Activated CD8-positive, alpha-beta memory T cell treated with anti-CD3 and anti-CD28 coated beads, Interleukin-2, amount 10 ng/mL, durations not matched to agents 7 days and 5 days (primary cell): ENCODE measurements at places on chromosomes 1 and 21. TPM values are rescaled to one million over a fixed set of nuclear protein-coding genes. Genes with fewer than 3 reads are reported as not detected.
A peak's percentile ranks its signal among the peaks of the same experiment; 100 is the strongest.

GRCh38 chr21:44914176-44914874 lies 6.4 kb downstream of the ITGB2 start:
- H3K27ac ChIP-seq, result peak overlapping the region; percentile 88
- H3K36me3 ChIP-seq, result peaks cover 34% of the 10 kb centered on the region
- peak overlapping the region; percentile 67 for H3K4me3 ChIP-seq

DNA sequence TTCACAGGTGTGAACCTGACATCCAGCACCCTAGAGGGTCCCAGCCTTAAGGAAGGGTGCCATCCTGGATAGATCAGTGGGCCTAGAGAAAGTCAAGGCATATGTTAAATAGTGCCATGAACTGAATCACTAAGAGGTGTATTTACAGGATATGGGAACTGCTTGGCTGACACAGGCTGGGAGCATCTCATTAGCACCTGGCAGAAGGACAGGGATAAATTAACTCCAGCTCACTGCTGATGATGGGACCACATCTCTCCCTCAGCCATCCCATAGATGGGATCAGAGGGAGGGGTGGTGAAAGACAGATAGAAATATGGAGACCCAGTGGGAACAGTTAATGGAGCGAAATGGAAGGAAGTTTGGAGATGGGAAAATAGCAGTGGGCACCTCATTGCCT lies 122.0 kb downstream of the IGSF21 start:
- no peak overlapping the region for H3K4me3 ChIP-seq
- H3K27me3 ChIP-seq, result no peaks in the 10 kb centered on the region
- peaks cover 1% of the 10 kb centered on the region for H3K36me3 ChIP-seq
- no peak overlapping the region for H3K27ac ChIP-seq
- DNase-seq, result no peak
- no peaks in the 10 kb centered on the region for H3K4me1 ChIP-seq

- no peak for DNase-seq
- H3K4me3 ChIP-seq, result no peak overlapping the region
- no peak overlapping the region for H3K27ac ChIP-seq
- H3K36me3 ChIP-seq, result no peaks in the 10 kb centered on the region
- peaks cover 3% of the 10 kb centered on the region for H3K4me1 ChIP-seq
Measured at GRCh38 chr1:76083189-76083588, 8.6 kb downstream of the ST6GALNAC3 start.

The SCAMP3 gene
- total RNA-seq, result 82.0 TPM

The MAD2L2 gene
- 94.8 TPM for total RNA-seq

DNA sequence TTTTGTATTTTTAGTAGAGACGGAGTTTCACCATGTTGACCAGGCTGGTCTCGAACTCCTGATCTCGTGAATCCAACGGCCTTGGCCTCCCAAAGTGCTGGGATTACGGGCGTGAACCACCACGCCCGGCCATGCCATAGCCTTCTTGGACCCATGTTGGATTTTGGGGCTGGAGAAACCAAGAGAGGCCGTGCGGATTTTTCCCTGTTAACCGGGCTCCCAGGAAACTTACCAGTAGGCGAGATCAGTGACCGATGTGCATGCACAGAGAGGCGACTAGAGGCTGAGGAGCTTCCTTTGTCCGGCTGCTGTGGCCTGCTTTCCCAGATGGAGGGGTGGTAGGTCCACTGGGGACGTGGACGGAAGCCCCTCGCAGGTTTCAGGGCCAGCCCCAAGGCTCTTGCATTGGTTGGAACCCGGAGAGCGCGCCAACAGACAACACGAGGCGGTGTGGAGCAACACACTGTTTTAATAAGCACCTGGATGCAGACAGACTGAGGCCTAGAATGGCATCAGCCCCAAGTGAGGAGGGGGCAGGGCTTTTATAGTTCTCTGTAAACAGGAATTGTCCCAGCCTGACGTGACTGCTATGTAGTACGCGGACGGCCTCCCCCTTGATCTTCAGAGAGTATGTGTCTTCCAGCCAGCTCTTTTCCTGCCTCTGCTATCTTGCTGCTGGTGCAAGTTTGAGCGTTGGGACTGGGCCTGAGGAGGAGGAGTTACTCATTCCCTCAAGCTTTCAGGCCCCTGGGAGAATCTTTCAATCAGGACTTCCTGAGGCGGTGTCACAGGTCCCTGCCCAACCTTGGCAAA lies at the start of gene ERVH48-1:
Gene ERVH48-1 (minus strand): TSS at position 517 of the 813 bp plus-strand sequence. CDS start 6,624 bp downstream, outside the sequence.
- H3K4me1 ChIP-seq, result peaks cover 15% of the 10 kb centered on the region
- H3K27me3 ChIP-seq, result no peaks in the 10 kb centered on the region
- H3K4me3 ChIP-seq, result no peak within 1 kb of the TSS
- H3K36me3 ChIP-seq, result no peaks in the 10 kb centered on the region
- H3K27ac ChIP-seq, result peak within 1 kb of the TSS; percentile 87
- DNase-seq, result no peak

GRCh38 chr21:35849144-35849543 lies 211.2 kb downstream of the SETD4 start:
- peaks cover 15% of the 10 kb centered on the region for H3K27me3 ChIP-seq
- DNase-seq, result no peak
- no peak overlapping the region for H3K4me3 ChIP-seq
- no peak overlapping the region for H3K27ac ChIP-seq

GRCh38 chr1:6554907-6555778 lies at the start of gene TAS1R1:
Gene TAS1R1 (plus strand): TSS chr1:6555307. CDS start chr1:6555374, 67 bp downstream.
- no peak for DNase-seq
- H3K27ac ChIP-seq, result peak within 1 kb of the TSS; percentile 54
- H3K36me3 ChIP-seq, result peaks cover 5% of the 10 kb centered on the region
- H3K27me3 ChIP-seq, result no peaks in the 10 kb centered on the region
- peak within 1 kb of the TSS; percentile 76 for H3K4me3 ChIP-seq

The ADAMTS1 gene
- total RNA-seq, result 0.89 TPM

GRCh38 chr1:110336300-110337039 lies 2.7 kb upstream of the RBM15 start:
- no peak for DNase-seq
- H3K27me3 ChIP-seq, result no peaks in the 10 kb centered on the region
- no peak overlapping the region for H3K4me3 ChIP-seq

The NCMAP gene
- total RNA-seq, result not detected

- DNase-seq, result no peak
- H3K27ac ChIP-seq, result no peak overlapping the region
- H3K27me3 ChIP-seq, result no peaks in the 10 kb centered on the region
- no peak overlapping the region for H3K4me3 ChIP-seq
- H3K36me3 ChIP-seq, result peaks cover 9% of the 10 kb centered on the region
Measured at GRCh38 chr21:41851090-41851790, 27.9 kb downstream of the PRDM15 start.

The C1orf53 gene
- 0.55 TPM for total RNA-seq

DNA sequence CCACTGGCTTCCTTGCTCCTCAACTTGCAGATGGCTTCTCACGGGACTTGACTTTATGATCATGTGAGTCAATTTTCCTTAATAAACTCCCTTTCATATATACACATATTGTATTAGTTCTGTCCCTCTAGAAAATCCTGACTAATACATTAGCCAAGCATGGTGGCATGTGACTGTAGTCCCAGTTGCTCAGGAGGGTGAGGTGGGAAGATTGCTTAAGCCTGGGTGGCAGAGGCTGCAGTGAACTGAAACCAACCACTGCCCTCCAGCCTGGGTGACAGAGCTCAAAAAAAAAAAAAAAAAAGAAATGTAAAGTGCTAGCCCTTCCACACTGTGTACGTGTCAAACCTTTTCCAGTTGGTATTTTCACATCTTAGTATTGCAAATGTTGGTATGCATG lies 857.0 kb downstream of the LTN1 start:
- no peak overlapping the region for H3K27ac ChIP-seq
- no peaks in the 10 kb centered on the region for H3K36me3 ChIP-seq
- H3K4me1 ChIP-seq, result no peaks in the 10 kb centered on the region
- no peak for DNase-seq
- no peaks in the 10 kb centered on the region for H3K27me3 ChIP-seq

DNA sequence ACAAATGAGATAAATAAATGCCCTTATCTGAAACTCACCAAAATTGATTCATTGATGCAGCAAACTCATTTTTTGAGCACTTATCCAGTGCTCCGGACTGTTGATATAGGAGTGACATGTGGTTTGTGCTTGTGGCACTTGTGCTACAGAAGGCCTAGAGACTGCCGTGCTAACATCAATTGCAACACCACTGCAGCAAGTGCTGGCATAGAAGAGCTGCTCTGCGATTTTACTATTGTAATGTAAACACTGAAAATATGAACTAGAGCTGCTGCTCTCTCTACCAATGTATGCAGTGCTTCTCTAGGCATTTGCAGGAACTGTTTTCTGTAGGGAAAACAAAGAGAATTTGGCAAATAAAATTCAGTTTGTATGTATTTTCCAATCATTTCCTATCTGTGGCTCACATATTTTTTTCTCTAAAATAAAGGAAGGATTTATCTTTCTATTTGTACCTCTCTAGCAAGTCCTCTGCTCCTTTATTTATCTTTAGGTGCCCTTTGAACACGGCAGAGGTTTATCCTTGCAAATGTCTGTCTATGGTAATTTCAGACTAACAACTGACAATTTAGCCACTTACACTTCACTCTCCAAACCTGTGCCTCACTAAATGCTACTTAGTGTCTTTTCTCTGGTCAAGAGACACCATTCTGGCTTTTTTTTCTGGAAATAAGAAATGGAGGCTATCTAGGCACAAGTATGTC lies 409.5 kb upstream of the ADGRL2 start:
- DNase-seq, result no peak
- H3K27ac ChIP-seq, result no peak overlapping the region
- H3K36me3 ChIP-seq, result no peaks in the 10 kb centered on the region
- H3K4me1 ChIP-seq, result no peaks in the 10 kb centered on the region
- no peaks in the 10 kb centered on the region for H3K27me3 ChIP-seq
- H3K4me3 ChIP-seq, result no peak overlapping the region

DNA sequence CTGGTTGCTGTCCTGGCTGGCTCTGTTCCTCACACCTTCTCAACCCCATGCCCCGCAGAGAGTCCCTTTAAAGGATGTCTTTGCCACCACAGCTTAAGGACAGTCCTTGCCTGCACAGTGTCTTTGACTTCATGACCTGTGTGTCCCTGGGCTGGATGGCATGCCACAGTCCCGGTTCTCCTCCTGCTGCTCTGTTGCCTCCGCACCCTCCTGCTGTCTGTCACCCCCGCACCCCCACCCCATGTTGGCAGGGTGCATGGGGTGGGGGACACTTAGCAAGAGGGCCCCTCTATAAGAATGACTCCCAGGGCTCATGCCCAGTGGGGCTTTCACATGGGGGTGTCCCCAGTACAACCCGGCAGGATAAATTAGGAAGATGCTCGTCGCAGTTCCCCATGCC lies 41.6 kb upstream of the PADI1 start:
- H3K36me3 ChIP-seq, result no peaks in the 10 kb centered on the region
- DNase-seq, result no peak
- H3K4me1 ChIP-seq, result peaks cover 3% of the 10 kb centered on the region
- H3K27me3 ChIP-seq, result no peaks in the 10 kb centered on the region
- H3K27ac ChIP-seq, result no peak overlapping the region

The ADORA3 gene
- total RNA-seq, result not detected

The ACTL8 gene
- not detected for total RNA-seq

The NTMT2 gene
- not detected for total RNA-seq

The IRF6 gene
- 1.3 TPM for total RNA-seq

DNA sequence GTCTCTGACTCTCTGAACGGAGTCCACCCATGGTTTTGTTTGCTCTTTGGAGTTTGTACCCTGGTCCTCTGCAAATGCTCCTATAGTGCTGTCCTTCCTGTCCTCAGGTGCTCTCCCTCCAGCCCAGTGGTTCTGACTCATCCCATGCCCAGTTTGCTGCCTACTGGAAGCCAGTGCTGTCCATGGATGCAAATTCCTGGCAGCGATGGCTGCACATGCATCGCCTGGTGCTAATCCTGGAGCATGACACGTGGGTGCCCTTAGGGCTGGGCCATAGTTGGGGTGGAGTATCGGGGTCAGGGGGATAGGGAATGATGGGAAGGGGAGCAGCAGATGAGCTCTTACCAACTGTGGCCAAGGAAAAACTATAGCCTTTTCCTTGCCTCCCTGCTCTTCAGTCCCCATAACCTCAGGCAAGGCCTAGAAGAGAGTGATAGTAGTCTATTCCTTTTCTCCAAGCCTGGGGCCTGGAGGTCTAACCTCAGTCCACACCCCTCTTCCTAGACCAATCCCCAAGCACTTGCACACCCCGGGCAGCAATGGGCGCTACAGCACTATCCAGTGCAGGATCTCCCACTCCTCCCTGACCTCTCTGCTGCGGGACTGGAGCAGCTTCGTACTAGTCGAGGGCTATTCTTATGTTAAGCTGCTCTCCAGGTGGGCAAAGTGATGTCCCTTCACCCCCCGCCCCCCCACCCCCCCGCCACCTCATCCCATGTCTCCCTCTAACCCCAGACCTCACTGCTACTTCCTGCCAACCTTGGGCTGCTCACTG lies 31.6 kb downstream of the HYI start:
- no peaks in the 10 kb centered on the region for H3K27me3 ChIP-seq
- H3K4me3 ChIP-seq, result no peak overlapping the region
- H3K36me3 ChIP-seq, result peaks cover 11% of the 10 kb centered on the region
- H3K27ac ChIP-seq, result no peak overlapping the region
- DNase-seq, result no peak

GRCh38 chr1:97461782-97462181 lies 459.1 kb downstream of the DPYD start:
- no peak overlapping the region for H3K4me3 ChIP-seq
- no peak overlapping the region for H3K27ac ChIP-seq
- DNase-seq, result no peak
- H3K36me3 ChIP-seq, result peaks cover 10% of the 10 kb centered on the region
- H3K4me1 ChIP-seq, result no peaks in the 10 kb centered on the region

The COL8A2 gene
- not detected for total RNA-seq

DNA sequence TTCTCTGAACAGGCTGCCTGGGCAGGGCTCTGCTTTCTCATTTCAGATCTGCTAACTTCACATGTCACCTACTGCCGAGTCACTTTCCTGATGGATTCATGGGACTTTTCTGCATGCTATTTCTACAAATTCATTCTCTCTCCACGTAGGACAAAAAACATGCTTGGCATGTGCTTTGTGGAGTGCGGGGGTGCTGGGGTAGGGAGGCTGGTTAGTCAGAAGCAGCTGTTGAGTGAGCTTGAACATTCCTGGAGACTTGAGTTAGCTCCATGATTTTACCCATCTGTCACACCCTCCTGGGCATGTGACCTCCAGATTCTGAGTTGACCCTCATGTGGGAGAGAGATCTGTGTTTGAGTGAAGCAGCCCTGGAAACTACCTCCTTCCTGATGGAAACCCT lies 71.4 kb downstream of the UCK2 start:
- H3K27ac ChIP-seq, result no peak overlapping the region
- peaks cover 11% of the 10 kb centered on the region for H3K4me1 ChIP-seq
- peaks cover 4% of the 10 kb centered on the region for H3K36me3 ChIP-seq
- H3K27me3 ChIP-seq, result no peaks in the 10 kb centered on the region
- no peak overlapping the region for H3K4me3 ChIP-seq

- DNase-seq, result no peak
- H3K4me3 ChIP-seq, result no peak overlapping the region
- no peak overlapping the region for H3K27ac ChIP-seq
- no peaks in the 10 kb centered on the region for H3K27me3 ChIP-seq
Measured at GRCh38 chr1:90220941-90221693, 226.2 kb downstream of the ZNF326 start.

The INAVA gene
- 2.6 TPM for total RNA-seq

DNA sequence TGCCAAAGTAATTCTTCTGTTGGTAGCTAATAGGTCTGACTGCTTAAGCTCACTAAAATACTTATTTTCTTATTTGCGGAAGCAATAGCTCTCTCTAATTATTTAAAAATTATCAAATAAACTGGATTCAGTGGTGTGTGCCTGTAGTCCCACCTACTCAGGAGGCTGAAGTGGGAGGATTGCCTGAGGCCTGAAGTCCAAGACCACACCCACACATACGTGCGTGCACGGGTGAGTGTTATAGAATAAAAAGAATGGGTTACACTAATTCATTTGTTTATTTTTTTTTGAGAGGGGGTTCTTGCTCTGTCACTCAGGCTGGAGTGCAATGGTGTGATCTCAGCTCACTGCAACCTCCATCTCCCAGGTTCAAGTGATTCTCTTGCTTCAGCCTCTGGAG lies 94.2 kb upstream of the HNRNPU start:
- no peak overlapping the region for H3K4me3 ChIP-seq
- peaks cover 4% of the 10 kb centered on the region for H3K4me1 ChIP-seq
- peaks cover 6% of the 10 kb centered on the region for H3K27me3 ChIP-seq
- H3K36me3 ChIP-seq, result no peaks in the 10 kb centered on the region
- DNase-seq, result no peak
- no peak overlapping the region for H3K27ac ChIP-seq
